ENCODE measurements at places on chromosomes 11 and 22.

GRCh38 chr22:29096736-29097669 is 24.2 kb downstream of the KREMEN1 start:
- no peak for DNase-seq

- DNase-seq, result no peak
Measured at GRCh38 chr22:44731357-44731970, 20.9 kb upstream of the ARHGAP8 start.

GRCh38 chr11:100438376-100438775 is 248.7 kb upstream of the ARHGAP42 start:
- no peak for DNase-seq

GRCh38 chr11:122453586-122453985 is 201.9 kb upstream of the UBASH3B start:
- DNase-seq, result no peak

- DNase-seq, result no peak
Measured at GRCh38 chr22:45240104-45240809, 437 bp downstream of the KIAA0930 start.

DNA sequence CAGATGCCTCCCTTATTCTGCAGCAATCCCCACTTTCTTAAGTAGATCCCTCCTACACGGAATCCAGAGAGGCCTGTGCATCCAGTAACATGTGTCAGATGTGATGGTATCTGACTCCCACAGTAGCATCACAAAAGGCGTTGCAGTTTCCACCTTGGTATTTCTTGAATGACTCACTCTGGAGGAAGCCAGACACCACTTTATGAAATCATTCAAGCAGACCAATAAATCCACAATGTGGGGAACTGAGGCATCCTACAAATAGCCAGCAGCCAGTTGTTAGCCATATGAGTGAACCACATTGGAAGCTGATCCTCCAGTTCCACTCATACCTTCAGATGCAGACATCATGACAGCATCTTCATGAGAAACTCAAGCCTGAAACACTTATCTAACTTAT is 798.1 kb downstream of the OPCML start:
- peak; percentile 98 for DNase-seq

- DNase-seq, result no peak
Measured at GRCh38 chr11:57150454-57150917, 31.3 kb upstream of the LRRC55 start.

All from fibroblast of skin of right quadriceps (primary cell).